Activated CD4-positive, alpha-beta T cell treated with anti-CD3 and anti-CD28 coated beads for 1 hour (primary cell): ENCODE measurements at places on chromosomes 6 and 20.

GRCh38 chr6:136158971-136159370 lies 91.1 kb downstream of the MTFR2 start:
- no peak for DNase-seq

DNA sequence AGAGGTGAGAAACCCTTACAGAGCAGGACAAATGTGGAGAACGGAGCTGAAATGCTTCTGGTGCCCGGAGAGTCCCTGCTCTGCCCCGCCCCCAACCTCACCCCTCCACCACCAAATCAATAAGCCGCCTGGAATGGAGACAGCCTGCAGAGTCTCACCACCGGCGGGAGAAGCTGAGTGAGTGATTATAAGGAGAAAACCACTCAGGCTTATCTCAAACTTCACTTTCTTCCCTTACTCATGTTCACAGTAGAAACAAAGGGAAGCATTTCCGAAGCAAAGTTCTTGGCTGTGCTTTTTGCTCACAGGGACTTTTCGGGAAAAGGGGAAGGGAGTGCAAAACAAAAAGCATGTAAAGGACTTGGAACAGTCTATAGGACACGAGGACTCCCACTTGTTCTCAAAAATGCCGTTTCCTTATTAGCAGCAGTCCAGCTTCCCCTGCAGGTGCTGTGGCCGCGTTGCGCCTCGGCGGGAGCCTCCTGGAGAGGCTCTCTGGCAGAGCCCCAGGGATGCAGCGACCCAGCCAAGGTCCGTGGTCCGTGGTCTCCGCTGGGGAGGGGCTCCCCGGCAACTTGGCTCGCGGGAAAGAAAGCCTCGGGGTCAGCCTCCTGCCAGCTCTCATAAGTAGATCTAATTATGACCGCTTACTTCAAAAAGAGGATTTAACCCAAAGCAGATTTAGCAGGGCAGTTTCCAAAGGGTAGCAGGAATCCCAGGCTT lies 64.8 kb upstream of the TMEM30A start:
- no peak for DNase-seq

DNA sequence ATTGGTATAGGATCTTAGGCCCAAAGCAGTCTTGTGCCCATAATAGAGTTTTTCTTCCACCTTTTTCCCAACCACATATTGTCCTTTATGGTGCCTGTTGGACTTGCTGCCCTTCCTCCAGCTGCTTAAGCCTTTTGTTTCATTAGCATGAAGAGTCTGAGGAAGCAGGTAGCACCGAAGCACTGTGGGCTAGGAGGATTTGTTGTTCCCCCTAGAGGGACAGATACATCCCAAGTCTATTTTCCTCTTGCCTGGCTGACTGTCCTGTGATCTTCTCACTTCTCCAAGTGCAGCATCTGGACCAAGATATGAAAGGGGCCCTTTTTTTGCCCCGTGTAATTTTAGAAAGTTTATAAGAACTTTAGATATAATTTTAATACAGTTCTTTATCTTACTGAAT lies 50.7 kb upstream of the COL10A1 start:
- DNase-seq: no peak

DNA sequence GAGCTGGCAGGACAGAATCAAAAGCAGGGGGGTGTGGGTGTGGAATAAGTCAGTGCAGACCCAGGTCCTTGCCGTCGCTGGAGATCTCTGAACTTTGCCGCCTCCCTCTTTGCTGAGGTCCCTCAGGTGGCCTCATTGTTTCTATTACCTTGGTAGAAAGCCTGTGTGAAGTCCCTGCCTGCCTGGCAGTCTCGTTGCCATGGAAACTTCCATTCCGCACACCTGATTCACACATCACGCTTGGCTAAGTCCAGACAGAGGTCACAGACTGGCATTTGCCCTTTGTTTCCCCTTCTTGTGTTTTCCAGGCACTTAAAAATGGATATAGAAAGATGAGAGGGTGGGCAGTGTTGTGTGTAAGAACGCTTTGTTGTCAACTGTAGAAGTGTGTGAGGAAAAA lies 260.6 kb downstream of the PRL start:
- no peak for DNase-seq

DNA sequence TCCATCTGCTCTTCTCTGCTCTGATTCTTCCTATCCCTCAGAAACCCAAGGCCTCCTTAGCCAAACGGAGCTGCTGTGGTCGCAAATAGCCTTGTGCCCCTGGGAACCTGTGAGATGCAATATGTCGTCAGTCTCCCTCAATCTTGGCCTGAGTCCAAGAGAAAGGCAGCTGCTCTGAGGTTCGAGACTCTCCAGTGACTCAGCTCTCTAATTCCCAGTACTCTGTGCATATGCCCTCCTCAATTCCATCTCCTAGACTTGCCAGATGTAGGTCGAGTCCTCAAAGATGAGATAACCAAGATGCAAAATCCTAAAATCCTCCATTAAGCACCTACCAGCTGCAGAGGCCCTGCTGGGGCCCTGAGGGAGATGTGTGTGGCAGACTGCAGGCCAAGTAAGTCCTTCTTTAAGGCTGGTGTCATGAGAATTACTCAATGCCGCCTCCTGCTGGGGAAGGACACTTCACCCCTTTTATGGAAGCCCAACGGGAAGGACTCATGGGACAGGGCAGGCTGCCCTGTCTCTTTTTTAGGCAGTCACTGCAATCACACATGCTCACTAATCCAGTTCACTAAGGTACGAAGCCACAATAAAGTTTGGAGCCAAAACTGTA lies 28.5 kb downstream of the C6orf15 start:
- DNase-seq: no peak

GRCh38 chr6:150620763-150621162 lies 21.1 kb downstream of the PLEKHG1 start:
- DNase-seq: no peak

- DNase-seq: no peak
These were observed 138.0 kb downstream of the MAP3K7 start for GRCh38 chr6:90448836-90449235.
